ENCODE measurements at places on chromosomes 3 and 15.
A peak's percentile ranks its signal among the peaks of the same experiment; 100 is the strongest.

- no peak for DNase-seq
Measured at GRCh38 chr15:89016549-89017041, 71.7 kb upstream of the ABHD2 start.

GRCh38 chr3:23574822-23575315 is 230.9 kb upstream of the UBE2E1 start:
- DNase-seq: no peak

- DNase-seq: no peak
Measured at GRCh38 chr3:23654571-23654970, 151.2 kb upstream of the UBE2E1 start.

DNA sequence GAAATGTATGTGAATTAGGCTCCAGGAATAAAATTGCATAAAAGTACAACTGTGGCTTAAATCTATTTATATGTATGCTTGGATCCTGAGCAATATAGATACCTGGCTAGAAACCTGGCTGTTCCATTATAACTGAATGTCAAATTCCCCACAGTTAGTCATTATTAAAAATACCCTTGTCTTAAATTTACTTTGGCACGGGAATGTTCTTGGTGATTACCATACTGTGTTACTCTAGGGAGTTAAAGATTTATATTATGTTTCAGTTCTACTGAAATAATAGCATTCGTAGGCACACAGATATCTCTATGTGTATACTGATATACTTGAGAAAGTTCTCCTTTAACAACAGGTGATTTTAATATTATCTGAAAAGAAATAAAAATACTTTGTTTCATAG is 394.1 kb downstream of the PTPRG start:
- no peak for DNase-seq

DNA sequence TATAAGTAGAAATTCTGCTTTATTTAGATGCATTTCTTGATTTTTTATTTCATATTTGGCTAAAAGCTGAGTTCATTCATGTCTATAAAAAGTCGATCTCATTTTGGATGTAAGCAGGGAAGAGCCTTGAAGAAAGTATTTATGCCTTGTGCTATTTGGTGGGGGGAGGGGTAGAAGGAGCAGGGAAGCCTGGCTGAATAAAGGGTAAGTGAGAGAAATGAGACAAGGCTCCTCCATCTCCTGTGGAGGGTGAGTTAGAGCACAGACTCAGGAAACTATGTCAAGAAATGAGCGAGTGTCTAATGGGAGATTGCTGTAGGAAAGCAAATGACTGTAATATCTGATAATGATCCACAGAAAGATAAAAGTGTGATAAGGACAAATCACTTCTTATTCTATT is 121.8 kb upstream of the ATP11B start:
- DNase-seq: no peak

GRCh38 chr3:31704156-31704555 is 171.4 kb downstream of the STT3B start:
- no peak for DNase-seq

DNA sequence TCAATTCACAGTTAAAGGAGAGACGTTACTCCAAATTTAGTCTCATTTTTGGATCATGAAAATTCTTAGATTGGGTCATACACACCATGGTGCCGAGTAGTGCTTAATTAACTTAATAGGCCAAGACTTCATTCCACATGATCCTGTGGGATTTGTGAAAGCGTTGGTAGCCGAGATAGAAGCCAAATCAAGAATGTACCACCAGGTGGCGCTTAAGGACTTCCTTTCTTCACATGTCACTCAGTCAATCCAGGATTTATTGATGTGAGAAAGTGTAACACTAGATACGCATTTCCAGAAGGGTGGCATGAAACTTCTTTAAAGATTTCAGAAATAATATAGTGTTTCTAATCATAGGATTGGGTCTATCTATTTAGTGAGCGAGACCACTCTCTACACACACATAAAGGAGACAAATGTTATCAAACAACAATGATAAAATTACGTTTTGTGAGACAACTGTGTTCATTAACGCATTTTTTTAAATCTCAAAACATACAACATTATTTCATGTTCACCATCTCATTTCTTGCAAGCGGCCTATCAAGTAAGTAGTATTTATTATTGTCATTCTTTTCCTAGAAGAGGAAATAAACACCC is 436.1 kb downstream of the CHL1 start:
- no peak for DNase-seq

DNA sequence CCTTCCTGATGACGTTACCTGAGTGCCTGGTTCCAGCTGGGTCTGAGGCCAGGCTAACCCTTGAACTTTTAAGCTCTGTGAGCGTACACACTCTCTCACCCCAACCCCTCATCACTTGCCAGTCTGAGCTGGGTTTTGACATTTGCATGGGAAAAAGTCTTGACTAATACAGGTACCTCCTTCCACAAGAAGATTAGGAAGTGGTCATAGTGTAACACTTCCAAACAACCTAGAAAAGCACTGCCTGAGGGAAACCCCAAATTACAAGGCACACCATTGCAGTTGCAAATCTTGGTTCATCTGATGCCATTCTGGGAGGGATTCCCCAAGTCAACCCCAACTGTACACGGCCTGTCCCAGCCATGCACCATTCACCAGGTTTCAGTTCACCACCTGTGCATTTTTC is 499.8 kb downstream of the FOXP1 start:
- no peak for DNase-seq

DNA sequence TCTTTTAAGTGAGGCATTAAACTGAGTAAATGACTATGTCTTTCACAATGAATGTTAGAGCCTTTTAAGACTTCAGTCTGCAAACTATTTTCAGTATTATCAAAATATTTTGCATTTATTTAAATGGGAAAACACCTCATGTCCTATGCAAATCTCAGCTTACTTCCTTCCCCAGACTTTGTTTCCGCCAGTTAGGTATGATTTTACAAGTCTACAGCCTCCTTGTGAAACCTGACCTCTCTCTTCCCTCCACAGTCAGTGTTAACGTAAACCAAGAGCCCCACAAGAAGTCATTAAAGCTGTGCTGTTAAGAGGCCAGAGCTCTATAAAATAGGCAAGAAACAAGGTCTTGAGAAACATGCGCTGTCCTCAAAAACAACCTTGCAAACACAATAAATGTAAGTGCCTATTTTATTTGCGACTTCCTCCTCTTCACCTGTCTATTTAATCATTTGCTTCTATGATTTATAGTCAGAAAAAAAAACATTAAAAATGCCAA is 48.3 kb downstream of the PRTG start:
- peak; percentile 23 for DNase-seq

DNA sequence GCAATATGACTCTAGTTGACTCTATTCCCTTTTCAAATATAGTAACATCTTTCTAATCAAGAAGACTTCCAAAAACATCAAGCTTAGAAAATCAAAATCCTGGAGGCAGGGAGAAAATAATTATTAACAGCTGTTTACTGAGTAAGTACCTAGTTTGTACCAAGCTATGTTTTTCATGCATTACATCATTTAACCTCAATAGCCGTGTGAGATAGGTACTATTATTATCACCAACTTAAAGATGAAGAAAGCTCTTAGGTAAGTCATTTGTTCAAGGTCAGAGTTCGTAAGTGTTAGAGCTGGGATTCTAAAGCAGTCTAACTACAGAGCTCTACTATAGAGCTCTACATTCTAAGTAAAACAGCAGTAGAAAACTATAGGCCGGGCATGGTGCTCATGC is 41.6 kb downstream of the GSK3B start:
- no peak for DNase-seq

DNA sequence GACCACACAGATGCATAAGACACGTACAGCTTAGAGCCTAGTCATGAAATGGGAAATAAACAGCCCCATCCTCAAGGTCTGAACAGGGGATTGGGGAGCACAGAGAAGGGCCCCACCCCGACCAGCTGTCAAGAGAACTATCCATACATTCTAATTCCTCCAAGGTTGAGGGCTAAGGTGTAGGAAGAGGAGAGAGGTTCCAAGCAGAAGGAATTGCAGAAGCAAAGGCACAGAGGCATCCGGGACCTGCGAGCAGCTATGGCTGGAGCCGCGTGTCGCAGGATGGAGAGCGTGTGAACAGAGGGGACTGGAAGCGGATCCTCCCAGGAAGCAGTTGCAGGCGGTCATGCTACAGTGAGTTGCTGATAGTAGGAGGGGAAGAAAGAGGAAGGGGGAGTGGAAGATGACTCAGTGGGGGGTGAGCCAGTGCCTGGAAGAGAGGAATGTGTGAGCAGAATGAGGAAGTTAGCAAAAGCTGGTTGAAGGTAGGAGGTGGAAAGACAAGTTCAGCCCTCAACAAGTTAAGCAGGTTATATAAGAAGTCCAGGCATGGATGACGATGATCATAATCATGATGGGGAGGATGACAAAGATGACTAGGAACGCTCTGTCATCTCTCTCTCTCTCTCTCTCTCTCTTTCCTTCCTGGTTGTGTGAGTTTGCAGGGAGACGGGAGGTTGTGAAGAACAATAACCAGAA is 89.7 kb downstream of the LIPC start:
- no peak for DNase-seq

- DNase-seq: no peak
Measured at GRCh38 chr3:62161371-62161770, 212.0 kb downstream of the FEZF2 start.

GRCh38 chr3:194137506-194138474 is 1.8 kb downstream of the HES1 start:
- DNase-seq: no peak

GRCh38 chr3:101903451-101903871 is 54.1 kb downstream of the NFKBIZ start:
- DNase-seq: no peak

- no peak for DNase-seq
Measured at GRCh38 chr3:113249111-113249510, 37.8 kb downstream of the BOC start.

- no peak for DNase-seq
Measured at GRCh38 chr3:157692468-157692867, 189.3 kb upstream of the VEPH1 start.

- no peak for DNase-seq
Measured at GRCh38 chr3:47991341-47991740, 24.9 kb downstream of the MAP4 start.

DNA sequence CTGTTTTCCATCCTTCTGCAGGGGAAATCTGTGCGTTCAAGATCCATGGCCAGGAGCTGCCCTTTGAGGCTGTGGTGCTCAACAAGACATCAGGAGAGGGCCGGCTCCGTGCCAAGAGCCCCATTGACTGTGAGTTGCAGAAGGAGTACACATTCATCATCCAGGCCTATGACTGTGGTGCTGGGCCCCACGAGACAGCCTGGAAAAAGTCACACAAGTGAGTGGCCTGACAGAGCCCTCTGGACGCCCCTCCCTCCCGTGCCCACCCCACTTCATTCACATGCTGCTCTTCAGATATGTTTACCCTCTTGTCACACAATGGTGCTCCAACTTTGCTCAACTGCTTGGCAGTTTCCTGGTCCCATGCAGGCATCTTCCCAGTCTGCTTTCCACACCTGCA is 274.3 kb upstream of the TRIM42 start:
- no peak for DNase-seq

DNA sequence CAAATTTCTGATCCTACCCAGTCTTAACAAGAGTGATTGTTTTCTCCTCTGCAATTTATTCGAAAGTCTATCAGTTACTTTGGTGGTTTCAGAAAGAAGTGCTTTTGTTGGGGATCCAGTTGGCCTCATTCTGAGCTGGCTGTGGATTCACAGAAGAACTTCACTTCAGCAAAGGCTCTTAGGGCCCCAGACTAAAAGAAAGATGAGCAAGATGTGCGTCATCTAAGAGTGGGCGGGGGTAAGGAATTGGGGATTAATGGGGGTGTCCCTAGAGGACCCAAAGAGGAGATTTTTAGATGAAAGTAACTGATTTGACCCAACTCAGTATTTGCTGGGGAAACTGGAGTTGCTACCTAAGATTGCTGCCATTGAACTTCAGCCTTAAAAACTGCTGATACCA is 63.9 kb upstream of the TSEN2 start:
- DNase-seq: no peak

DNA sequence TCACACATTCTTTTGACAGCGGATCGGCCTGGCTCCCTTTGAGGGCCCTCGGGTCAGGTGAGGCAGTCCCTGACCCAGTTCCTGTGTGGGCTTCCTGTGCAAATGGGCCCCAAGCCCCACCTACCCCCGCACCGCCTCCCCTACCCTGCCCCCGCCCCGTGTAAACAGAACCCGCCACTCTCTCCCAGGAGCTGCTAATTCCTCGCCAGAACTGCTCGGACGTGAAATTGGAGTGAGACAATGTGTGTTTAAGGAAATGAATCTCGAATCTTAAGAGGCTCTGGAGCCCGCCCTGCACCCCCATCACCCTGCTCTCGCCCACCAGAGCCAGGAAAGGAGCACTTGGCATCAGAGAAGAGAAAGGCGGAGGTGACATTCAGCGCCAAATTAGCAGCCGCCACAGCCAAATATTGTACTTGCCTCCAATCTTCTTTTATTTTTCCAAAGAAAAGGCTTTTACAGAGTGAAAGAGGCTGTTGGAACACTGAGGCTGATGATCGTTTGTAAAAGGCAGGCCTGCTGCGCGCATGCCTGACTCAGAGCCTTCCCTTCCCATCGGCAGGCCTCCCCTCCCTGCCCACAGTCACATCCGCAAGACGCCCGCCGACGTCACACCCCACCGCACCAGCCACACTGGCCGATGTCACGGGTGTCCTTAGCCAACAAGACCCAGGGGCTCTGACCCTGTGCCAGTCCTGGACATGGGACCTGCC is 53.1 kb downstream of the CACNA2D2 start:
- DNase-seq: no peak

DNA sequence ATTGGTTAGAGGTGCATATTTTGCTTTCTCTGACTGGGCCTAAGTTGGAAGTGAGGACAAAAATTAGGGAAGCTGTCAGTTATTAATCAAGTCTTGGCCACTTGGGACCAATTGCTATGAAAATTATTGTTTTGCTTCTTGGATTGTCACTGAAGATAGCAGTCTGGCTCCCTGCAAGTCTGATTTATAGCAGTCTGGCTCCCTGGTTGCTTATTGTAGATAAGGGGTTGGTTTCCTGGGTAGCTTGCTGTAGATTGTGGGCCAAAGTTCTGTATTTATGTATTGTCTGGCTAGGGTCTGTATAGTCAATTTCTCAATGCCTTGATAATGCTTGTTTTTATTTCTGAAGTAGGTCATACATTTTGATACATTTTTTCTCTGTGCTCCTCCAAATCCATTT is 13.3 kb upstream of the DRD3 start:
- DNase-seq: no peak

GRCh38 chr3:115156046-115156654 is 9.1 kb upstream of the ZBTB20 start:
- no peak for DNase-seq

GRCh38 chr15:78353093-78353492 is 12.9 kb downstream of the CRABP1 start:
- DNase-seq: no peak

Data from NCI-H1436 treated with DMSO at 0.1 percent for 48 hours (cell line).